ENCODE measurements at places on chromosomes 7 and 10.

DNA sequence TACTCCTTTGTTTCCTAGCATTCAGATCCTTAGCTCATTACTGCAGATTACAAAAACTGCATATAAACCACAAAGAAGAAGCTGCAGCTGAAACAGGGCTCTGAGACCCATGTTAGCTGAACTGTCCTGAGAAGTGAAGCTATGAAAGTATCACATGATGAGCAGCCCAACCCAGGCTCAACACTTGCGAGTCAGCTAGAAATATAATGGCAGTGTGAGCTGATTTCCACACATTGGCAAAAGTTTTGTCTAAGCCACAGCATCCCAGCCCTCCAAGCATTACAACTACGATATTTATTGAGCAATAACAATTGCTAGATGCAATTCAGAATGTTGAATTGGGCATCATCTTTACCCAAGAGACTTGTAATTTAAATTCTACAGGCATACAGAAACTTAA is 34.5 kb upstream of the SKAP2 start:
- DNase-seq: no peak

GRCh38 chr10:121891103-121891502 is 36.7 kb downstream of the ATE1 start:
- DNase-seq: no peak

GRCh38 chr7:9283246-9283645 is 849.8 kb downstream of the NXPH1 start:
- no peak for DNase-seq

- no peak for DNase-seq
These were observed 61.3 kb downstream of the MICU1 start for GRCh38 chr10:72564596-72564995.

DNA sequence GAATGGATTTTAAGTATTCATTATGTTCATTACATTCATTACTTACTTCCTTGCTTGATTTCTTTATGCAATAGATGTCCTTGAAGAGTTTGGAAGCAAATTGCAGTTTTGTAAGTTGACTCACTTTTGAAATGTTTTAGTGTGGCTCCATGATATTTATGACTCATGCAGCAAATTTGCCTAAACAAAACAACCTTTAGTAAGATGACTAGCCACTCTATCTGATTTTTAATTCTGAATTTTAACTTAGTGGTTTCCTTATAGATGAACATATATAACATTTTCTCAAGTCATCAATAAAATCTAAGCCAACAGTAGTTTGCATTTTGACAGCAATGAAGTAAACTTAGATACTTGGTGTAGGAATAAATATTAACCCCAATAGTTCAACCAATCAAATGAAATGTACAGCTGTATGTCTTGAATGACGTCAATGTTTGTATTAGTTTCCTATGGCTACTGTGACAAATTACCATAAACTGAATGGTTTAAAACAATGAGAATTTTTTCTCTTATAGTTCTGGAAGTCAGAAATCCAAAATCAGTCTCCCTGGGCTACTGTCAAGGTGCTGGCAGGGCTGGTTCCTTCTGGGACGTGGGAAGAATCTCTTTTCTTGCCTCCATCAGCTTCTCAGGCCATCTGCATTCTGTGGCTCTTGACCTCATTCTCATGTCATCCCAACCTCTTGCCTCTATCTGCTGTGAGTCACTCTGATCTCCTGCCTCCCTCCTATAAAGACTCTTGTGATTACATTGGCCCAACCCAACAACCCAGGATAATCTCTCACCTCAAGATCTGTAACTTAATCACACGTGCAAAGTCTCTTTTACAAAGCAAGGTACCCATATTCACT is 73.4 kb downstream of the AHR start:
- peak; percentile 72 for DNase-seq

DNA sequence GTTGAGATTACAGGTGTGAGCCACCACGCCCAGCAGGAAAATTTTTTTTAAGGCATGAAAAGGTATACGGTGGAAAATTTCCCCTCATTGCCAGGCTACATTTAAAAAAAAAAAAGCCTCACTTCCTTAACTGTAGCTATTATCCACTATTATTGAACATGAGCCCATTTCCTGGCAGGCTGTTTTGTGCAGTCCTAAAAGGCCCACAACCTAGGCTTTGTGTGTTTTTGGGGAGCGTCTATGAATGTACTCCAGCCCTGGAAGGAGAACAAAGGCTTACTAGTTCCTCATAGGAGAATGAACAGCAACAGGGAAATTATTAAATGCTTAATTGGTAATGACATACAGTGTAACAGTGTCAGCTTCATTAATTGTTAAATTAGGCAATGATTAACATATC is 111.0 kb downstream of the ABLIM1 start:
- no peak for DNase-seq

DNA sequence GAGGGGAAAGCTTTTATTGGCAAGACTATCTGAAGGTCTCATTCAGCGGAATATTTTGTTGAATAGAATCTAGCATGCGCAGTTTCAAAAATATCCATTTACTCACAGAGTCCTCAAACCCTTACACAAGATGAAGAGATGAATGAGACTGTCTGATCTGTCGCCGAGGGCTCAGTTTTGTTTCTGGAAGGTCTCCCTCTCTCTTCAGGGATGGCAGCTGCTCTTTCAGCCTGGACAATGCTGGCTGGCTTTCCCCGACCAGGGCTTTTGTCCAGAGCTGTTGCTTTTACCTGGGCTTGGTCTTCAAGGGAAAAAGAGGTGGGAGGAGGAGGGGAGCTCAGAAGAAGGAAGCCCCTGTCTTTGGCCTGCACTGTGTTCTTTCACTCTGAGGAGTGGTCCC is 81.9 kb upstream of the BTBD16 start:
- DNase-seq: no peak

DNA sequence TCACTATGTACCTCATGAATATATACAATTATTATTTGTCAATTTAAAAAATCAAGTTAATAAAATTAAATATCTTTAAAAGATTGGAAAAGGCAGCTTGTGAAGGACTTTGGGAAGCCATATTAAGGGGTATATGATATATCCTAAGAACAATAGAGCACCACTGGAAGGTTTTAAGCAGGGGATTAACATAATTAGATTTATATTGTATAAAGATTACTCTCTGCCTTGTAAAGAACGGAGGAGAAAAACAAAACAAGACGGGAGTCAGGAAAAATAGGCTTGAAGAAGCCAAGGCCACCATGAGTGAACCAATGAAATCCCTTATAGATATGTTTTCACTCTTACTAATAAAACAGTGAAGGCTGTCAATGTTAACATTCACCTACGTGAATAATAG is 11.1 kb upstream of the CNNM1 start:
- DNase-seq: no peak

- peak; percentile 41 for DNase-seq
These were observed 4.9 kb upstream of the COL17A1 start for GRCh38 chr10:104090611-104091010.

GRCh38 chr10:95176101-95176500 is 17.9 kb upstream of the ACSM6 start:
- DNase-seq: no peak

DNA sequence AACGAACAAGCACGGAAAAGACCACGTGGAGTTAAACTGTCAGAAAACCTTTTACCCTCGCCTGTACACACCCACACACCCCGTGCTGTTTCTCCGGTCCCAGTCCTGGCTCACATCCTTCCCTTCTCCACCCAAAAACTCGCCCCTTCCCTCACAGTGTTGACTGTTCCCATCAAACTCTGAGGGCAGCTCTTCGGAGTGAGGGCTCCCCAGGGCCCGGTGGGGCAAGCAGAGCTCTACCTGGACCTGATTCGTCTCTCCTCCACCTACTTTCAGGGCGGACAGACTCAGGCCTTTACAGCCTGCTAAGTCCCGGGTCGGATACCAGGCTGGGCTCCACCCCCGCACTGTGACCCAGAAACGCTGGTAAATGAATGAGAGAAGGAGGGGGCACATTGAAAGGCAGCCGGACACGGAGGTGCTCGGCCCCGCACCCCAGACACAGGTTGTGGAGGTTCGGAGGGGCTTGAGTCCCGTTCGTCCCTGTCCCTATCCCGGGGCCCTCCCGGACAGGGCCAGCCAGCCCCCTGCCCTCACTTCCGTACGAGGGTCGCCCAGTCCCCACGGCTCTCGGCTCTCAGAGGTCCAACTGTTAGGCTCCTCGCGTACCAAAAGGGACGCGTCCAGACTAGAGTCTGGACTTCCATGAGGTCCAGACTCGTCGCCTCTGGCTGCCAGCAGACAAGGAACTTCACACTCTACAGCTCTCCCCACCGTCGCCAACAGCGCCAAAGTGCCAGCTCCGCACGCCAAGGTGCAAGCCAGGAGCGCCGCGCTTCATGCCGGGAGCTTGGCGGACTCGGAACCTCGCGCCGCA is 31.7 kb upstream of the ASL start:
- no peak for DNase-seq

DNA sequence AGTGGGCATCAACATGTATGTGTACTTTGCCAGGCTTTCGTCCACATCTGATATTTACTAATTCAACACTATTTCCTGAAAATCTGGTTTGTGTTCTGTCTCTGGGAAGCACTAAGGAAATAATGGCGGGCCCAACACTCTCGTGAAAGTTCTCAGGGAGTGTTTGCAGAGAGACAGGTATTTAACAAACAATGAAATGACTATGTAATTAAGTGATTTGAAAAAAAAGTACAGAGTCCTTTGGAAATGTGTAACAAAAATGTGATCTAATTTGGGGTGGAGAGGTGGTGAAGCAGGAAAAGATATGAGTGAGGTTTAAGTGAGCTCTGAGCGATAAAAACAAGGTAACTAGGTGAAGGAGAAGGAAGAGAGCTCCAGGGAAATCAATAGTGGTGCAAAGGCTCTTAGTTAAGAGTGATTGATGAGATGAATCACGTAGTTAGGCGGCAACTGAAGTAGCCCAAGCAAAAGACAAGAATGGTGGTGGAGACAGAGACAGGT is 95.3 kb upstream of the DNAJB12 start:
- no peak for DNase-seq

DNA sequence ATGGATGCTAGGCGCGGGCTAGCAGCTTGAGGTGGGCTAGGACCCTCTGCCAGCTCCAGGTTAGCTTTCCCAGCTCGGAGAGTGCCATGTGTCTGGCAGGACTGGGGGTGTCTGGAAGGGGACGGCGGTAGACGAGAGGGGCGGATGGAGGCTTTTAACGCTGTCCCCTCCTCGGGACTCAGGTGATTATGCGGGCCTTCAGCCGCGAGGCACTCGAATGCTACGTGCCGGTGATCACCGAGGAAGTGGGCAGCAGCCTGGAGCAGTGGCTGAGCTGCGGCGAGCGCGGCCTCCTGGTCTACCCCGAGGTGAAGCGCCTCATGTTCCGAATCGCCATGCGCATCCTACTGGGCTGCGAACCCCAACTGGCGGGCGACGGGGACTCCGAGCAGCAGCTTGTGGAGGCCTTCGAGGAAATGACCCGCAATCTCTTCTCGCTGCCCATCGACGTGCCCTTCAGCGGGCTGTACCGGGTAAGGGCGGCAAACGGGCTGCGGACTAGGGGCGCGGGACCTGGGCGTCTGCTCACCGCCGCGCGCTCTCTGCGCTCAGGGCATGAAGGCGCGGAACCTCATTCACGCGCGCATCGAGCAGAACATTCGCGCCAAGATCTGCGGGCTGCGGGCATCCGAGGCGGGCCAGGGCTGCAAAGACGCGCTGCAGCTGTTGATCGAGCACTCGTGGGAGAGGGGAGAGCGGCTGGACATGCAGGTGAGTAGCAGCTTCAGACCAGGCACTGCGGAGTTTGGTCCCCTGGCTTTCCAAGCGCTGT is 1.1 kb downstream of the CYP26A1 start:
- no peak for DNase-seq

- DNase-seq: no peak
These were observed 164.6 kb upstream of the C1GALT1 start for GRCh38 chr7:7017707-7018280.

DNA sequence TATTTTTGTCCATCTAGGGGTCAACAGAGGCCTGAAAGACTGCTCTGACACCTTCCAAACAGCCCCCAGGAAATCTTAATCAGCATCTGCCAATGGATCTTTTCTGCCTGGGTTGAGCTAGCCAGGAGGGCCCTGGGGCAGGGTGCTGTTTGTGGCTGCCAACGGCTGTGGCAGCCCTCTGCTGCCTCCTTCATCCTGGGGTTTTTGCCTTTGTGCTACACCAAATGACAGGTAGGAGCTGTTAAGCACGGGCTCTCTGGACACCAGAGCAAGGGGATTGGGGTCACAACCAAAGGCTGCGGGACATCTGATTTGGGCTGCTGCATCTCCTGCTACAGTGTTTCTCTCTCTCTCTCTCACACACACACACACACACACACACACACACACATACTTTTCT is 2.0 kb upstream of the KIAA1217 start:
- DNase-seq: no peak

GRCh38 chr10:124492266-124492665 is 30.6 kb downstream of the LHPP start:
- no peak for DNase-seq

- no peak for DNase-seq
These were observed 35.8 kb downstream of the CRCP start for GRCh38 chr7:66150471-66150870.

GRCh38 chr7:3835109-3835508 is 534.1 kb downstream of the SDK1 start:
- no peak for DNase-seq

DNA sequence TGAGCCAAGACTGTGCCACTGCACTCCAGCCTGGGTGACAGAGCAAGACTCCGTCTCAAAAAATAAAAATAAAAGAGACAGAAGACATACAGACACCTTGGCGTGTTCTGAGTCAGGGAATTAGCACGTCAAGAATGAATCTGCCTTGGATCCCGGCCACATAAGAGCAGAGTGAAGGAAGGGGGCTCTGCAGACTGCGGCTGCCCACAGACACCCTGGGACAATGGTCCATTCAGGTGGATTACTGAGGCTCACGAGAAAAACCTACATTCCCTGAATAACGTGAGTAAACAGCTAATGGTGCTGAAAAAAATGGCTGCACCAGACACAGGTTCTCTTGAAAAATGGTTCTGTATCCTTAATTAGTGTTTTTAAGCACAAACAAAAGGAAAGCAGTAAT is 100.1 kb upstream of the FGFR2 start:
- DNase-seq: no peak

GRCh38 chr10:124144536-124144935 is 51.1 kb upstream of the CHST15 start:
- DNase-seq: no peak

DNA sequence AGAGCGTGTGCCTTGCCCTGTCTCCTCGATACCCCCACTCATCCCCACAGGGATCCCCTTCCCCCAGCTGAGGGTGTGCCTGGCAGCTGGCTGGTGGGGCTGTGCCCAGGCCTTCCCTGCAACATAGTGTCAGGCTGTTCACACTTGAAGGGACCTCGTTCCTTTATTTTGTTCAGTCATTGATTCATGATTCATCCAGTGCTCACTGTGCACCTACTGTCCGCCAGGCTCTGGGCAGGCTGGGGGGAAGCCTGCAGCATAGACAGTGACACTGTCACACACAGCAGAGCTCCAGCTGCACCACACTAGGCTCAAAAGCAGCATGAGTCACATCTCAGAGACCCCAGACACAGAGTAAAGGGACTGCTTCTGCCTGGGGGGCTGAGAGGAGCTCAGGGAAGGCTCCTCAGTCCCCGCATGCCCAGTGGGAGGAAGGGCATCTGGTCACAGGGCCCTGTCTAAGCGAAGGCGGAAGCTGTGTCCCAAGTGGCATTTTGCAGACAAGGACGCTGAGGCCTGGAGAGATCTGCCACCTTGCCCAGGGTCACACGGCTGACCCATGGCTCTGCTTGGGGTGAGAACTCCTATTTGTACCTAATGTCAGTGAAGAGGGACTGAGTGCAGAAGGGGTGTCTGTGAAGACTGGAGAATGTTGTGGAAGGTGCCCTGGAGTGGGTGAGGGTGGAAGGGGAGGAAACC is 27.9 kb downstream of the CDH23 start:
- no peak for DNase-seq

All from smooth muscle cell of the brain vasculature (primary cell).